Stimulated activated CD4-positive, alpha-beta T cell treated with anti-CD3 and anti-CD28 coated beads, Interleukin-2, amount 100 ng/mL, for 24 hours (primary cell): ENCODE measurements at places on chromosomes 7 and 10.
A peak's percentile ranks its signal among the peaks of the same experiment; 100 is the strongest.

GRCh38 chr10:74924251-74924963 is 98.0 kb downstream of the KAT6B start:
- no peak for DNase-seq

- no peak for DNase-seq
Observed at GRCh38 chr10:125093199-125093973, 67.0 kb downstream of the CTBP2 start.

DNA sequence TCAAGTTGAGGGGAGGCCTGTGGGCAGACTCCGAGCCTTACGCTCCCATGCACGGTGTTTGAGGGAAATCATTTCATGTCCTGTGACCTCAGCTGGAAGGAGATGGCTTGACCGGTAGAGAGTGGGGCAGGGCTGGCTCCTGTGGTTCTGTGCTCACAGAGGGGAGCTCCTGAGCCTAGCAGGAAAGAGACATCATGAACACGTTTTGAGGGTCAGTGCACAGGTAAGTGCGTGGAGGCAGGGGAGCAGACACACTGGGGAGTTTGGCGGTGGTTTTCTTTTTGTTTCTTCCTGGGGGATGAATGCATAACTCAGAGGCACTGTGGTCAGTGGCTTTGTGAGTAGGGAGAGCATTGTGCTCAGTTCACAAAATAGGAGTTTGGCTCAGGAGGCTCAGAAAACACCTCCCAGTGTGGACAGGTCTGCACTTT is 22.5 kb downstream of the ADCY1 start:
- no peak for DNase-seq

DNA sequence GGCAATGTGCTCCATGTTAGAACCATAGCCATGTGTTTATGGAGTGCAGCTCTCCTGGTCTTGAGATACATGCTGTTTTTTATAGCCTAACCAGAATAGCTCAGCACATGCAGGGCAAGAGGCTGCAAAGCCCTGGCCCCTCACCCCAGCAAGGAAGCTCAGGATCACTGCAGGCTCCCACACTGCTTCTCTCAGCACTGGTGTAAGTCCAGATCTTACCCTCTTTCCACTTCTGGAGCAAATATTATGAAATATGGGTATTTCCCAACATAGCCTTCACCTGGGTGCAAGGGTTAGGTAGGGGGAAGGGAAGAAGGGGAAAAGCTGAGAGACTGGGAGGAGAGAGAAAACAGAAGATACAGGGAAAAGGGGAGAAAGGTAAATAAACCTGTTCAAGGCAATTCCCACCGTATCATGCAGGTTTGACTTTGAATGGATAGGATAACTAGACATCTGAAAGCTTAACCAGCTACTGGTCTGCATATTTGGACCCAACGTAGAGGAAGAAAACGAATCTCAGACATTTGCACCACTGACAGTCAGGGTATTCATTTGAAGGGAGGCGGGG is 19.7 kb downstream of the SKIDA1 start:
- DNase-seq = no peak

GRCh38 chr7:55133630-55134358 is 115.0 kb downstream of the EGFR start:
- DNase-seq = no peak

- no peak for DNase-seq
Observed at GRCh38 chr7:37550426-37550825, 101.8 kb upstream of the ELMO1 start.

DNA sequence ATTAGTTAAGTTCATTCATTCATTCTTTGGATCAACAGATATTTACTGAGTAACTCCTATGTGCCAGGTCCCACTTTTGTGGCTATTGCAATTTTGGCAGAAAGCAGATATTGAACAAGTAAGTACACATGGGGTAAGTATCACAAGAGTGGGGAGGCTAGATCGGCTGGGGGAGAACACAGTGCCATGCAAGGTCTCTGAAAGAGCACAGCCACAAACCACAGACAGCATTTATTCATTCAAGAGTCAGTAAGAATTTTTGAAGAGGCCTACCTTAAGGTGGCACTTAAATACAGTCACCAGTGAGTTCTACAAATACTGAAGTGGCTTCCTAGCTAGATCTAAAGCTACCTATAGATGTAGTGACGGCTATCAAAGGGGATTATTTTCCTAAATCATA is 304.2 kb downstream of the RNLS start:
- no peak for DNase-seq

DNA sequence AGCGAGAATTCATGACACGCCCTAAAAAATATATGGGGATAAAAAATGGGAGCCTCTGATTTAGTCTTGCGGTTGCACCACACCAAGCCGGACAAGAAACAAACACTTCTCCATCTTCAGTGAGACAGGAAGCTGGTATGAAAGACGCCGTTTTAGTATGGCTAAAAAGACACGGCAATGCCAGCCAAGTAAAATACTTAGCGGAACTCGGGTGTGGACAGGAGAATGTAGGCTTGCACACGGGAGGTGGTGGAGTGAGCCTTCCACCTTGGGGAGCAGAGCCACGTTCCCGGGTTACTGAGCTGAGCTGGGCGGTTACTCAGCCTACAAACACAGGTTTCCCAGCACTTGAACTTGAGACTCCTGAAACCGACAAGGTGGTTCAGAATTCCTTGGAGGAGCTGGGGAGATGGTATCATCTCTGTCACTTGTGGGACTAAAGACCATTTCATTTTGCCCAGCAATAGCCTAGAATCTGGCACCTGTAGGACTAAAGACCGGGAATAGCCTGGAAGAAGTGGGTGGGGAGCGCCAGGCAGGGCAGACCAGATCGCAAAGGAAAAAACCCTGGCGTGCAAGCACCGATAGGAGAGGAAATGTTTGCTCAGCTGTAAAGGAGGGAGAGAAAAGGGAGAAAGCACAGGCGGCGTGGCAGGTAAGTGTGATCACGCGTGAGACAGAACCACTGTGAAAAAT is 34.8 kb upstream of the SEPHS1 start:
- no peak for DNase-seq

- peak; percentile 15 for DNase-seq
Observed at GRCh38 chr10:29804025-29804852, 169.5 kb upstream of the SVIL start.

- no peak for DNase-seq
Observed at GRCh38 chr10:29064680-29065079, 224.2 kb upstream of the LYZL1 start.

- DNase-seq = no peak
Observed at GRCh38 chr10:48614481-48615390, 9.9 kb upstream of the ARHGAP22 start.

GRCh38 chr7:92904244-92905131 is 68.1 kb upstream of the CDK6 start:
- peak; percentile 81 for DNase-seq

DNA sequence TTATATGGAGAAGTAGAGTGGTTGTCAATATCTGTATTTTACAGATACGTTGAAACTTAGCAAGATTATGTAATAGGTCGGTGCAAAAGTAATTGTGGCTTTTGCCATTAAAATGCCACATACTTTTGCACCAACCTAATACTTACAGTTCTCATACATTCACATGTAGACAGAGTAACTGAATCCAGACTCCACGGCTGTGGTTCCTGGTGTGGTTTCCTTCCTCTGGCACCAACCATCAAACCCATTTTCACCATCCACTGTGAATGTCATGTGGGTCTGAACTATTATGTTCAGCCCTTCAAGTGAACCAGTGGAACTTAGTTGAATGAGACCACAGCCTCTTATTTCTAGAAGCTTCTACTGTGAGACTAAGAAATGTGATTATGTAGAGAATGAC is 31.5 kb upstream of the SLIT1 start:
- no peak for DNase-seq

GRCh38 chr10:47077941-47078340 is 166.7 kb downstream of the PTPN20 start:
- no peak for DNase-seq

DNA sequence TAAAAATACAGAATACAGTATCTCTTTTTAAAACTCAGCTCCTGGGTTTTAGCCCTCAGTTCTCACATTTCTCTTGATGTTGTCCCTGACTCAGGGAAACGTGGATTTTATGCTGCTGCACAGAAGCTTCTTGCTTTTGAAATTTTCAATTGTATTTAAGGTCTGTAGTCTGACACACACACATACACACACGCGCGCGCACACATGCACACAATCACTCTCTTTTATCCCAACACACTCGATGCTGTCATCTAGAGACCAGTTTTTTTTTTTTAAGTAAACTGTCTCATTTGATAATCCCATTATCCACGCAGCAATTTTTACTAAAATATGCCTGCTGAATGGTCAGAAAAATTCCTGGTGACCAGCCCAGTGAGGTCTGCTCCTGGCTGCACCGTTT is 108.6 kb downstream of the KMT2E start:
- DNase-seq = no peak

GRCh38 chr7:106126170-106126938 is 14.2 kb upstream of the SYPL1 start:
- DNase-seq = peak; percentile 18

- DNase-seq = no peak
Observed at GRCh38 chr10:110456523-110457091, 41.1 kb upstream of the DUSP5 start.

- DNase-seq = no peak
Observed at GRCh38 chr10:71363936-71364335, 32.8 kb upstream of the CDH23 start.

- DNase-seq = no peak
Observed at GRCh38 chr7:4612939-4613841, 68.9 kb upstream of the FOXK1 start.

DNA sequence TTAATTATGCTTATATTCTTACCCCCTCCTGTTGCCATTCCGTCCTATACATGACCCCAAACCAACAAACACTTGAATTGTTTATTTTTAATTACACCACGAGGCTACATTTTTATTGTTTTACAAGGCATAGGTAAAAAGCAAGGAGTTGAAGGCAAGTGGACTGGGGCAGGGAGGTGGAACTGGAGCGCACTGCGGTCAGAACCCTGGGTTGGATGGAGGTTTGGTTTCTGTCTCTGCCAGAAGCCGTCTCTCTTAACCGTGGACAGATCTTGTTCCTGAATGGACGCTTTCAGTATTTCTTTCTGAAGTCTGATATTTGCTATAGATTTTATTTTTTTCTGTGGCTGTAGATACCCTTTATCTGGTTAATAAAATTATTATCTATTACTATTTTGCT is 19.9 kb upstream of the IGFBP3 start:
- DNase-seq = no peak

DNA sequence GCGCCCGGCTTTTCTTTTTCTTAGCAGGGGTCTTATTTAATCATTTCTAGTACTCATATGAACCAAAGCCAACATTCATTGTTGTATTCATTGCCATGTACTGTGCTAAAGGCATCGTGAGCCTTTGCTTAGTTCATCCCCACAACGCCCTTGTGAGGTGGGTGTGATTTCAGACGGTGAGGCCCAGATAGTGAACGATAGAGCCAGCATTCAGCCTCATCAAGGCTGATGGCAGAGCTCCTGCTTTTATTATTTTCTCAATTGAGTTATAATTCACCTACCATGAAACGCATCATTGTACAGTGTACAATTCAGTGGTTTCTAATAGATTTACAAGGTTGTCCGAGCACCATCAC is 50.1 kb downstream of the HK1 start:
- no peak for DNase-seq

GRCh38 chr10:62047960-62048383 is 146.5 kb downstream of the ARID5B start:
- peak; percentile 62 for DNase-seq

DNA sequence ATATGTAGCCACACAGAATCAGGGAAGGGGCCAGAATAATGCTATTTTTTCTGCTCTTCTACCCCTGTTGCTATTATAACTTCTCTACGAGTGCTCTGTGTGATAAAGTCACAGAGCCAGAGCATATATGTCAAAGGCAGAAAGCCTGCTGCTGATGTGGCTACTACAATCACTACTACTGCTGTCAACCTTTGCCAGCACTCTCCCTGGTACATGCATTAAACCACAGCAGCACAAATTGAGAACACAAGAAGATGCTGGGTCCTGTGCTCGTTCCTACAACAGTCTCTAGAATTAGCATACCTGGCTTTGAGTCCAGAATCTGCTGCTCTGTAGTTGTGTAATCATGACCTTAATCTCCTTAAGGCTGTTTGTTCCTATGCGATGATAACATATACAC is 108.6 kb downstream of the SEMA3A start:
- DNase-seq = no peak

DNA sequence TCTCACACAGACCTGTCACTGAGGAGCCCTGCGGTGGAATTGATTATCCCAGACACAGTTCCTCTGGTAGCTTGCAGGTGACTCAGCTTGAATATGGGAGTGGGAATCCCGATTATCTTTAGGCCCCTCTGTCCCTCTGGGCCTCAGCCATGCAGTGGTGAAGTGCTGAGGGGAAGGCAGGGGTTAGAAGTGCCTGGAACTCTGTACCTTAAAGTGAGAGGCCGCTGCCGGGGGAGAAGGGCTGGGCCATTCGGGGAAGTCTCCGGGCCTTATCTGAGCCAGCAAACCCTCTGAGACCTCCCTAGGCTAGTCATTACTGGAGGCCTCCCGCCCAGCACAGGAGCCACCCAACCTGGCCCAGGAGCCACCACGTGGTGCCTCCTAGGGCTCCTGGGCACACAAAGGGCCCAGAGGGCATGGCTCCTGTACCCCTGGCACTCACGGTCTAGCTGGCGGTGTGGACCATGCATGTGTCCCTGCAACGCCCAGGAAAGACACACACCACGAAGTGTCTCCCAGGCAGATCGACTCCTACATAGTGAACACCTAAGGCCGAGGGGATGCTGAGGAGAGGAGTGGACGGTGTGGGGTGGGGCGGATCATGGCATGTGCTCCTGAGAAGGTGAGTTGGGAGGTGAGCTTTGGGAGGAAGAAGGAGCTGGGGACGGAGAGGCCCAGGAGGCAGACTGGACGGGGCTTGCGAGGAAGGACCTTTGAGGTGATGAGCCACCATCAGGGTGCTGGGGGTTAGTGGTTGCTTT is 56.2 kb downstream of the HK1 start:
- DNase-seq = no peak

- peak; percentile 58 for DNase-seq
Observed at GRCh38 chr10:102714621-102715455, at the start of gene SFXN2. Gene SFXN2 (plus strand): TSS chr10:102714636. CDS start chr10:102726637, 12,001 bp downstream.

- DNase-seq = no peak
Observed at GRCh38 chr7:117550625-117551024, 70.8 kb downstream of the CFTR start.

- DNase-seq = no peak
Observed at GRCh38 chr10:5547931-5548660, 23.3 kb downstream of the CALML3 start.
